ENCODE measurements at places on chromosomes 13 and 19.

DNA sequence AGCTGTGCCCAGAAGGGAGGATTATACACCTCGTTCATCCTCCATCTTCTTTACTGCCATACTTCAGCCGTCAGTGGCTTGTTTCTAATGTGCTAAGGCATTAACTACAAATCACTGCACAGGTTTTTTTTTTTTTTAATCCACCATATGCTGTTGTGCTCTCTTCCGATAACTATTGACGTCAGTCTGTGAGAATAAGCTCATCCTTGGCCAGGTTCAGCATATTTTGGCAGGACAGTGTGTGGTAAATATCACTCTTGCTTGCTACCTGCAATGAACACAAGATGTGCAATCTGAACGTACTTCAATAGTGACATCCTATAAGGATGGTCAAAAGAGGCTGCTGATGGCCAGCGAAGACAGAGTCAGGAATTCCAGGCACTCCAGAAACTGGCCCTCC, 2030.7 kb upstream of the PCDH20 start:
- no peak for DNase-seq

DNA sequence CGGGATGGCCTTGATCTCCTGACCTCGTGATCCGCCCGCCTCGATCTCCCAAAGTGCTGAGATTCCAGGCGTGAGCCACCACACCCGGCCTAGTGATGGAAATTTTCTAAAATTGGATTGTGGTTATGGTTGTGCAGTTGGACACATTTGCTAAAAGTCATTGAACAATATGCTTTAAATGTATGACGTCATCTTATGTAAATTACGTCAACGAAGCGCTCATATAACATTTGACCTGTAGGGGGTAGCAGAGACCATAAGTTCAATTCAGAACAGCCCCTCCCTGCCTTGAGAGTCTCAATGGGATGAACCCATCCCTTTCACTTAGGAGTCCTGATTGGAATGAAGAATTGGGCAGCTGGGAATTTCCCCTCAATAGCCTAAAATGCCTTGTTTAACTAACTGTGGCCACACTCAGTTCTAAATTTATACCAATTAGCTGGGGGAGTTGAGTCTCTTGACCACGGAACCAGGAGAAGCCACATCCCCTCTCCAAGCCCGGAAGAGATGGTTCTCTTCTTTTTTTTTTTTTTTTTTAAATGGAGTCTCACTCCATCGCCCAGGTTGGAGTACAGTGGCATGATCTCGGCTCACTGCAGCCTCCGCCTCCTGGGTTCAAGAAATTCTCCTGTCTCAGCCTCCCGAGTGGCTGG, 15.2 kb upstream of the TLE6 start:
- DNase-seq = no peak

DNA sequence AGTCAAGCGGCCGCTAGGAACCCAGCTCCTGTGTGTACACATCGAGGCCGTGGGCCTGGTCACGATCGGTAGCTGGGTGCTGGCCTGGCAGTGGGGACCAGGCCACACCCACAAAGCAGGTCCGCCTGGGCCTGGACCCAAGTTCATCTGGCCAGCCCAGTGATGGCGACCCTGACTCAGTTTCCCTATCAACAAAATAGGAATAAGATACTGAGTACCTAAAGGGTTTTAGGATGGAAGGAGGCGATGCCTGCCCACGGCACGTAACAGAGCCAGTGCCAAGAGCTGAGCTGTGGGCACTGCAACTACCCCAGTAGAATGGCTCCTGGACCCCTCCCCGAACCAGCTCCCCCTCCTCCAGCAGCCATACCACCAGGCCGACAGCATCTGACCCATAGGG, 243.5 kb upstream of the SGCG start:
- no peak for DNase-seq

GRCh38 chr19:5978606-5979552, 939 bp upstream of the RANBP3 start:
- DNase-seq = peak; percentile 7

- no peak for DNase-seq
Observed at GRCh38 chr19:17658240-17658639, 29.9 kb downstream of the UNC13A start.

GRCh38 chr13:20828539-20829364, 55.0 kb upstream of the EEF1AKMT1 start:
- no peak for DNase-seq

- no peak for DNase-seq
Observed at GRCh38 chr19:50646074-50646807, 3.0 kb upstream of the C19orf81 start.

DNA sequence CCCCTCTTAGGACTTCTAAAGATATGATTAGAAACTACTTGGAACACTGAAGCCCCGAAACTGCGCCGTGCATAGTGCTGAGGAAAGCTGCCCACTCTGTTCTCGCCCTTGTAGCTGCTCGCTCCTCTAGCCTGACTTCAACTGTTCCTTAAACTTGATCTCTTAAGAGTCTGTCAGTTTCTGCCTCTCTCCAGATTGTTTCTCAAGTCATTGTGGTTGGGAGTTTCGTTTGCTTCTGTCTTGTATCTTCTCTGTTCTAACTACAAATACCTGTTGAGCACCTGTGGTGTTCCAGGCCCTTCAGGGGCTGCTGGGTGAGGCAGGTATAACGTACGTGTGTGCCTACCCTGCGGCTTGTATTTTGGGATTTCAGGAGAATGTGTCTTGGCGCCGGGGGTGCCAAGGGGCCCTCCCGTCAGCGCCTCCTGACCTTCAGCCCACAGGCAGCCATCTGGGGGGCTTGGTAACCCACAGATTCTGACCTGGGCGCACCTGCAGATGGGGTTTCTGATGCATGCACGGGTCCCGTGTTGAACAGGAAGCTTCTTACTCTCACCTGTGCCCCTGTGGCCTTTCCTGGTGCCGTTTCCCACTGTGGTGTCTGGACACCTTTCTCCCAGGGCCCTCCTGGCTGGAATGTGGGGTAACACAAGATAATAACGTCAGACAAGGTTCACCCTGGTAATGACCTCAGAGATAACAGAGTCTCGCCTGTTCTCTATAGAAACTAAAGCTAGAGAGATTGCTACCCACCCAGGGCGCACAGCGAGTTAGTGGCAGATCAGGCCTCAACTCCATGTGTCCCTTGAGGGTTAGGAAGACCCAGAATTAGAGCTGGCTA, 17.2 kb upstream of the DCUN1D2 start:
- DNase-seq = no peak

All from stimulated activated CD4-positive, alpha-beta T cell treated with anti-CD3 and anti-CD28 coated beads, TNF-alpha, amount 100 ng/mL, for 24 hours (primary cell).